Jurkat, Clone E6-1 (cell line): ENCODE measurements at places on chromosomes 1 and 21.

DNA sequence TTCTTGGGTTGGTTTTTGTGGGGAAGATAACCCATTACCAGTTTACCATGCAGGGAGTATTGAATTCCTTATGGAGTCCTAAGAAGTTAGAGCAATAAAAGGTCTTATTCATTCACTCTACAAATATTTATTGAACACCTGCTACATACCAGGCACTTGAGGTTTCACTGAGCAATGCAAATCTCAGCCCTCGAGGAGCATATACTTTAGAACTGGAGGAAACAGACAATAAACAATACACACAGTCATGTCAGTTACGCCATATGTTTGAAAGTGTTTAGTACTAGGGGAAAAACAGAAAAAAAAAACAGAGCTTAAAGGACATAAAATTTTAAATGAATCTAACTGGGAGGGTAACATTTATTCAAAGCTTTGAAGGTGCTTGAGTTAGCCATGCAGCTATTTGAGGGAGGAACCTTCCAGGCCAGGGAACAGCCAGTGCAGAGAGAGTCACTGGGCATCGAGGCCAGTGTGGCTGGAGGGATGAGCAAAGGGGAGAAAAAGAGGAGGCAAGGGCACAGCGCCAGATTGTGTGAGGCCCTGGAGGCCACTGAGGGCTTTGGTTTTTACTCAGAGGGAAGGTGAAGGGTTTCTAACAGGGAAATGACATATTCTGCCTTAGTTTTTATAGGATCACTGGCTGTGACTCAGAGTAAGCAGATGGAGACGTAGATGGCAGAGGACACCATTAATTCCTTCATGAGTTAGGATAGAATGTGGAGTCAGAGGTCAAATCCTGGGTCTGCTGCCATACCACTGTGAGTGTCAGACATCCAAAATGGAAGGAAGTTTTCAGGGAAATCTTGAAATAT, 32.7 kb downstream of the C1orf21 start:
- no peak for DNase-seq

- DNase-seq = no peak
These were observed 19.9 kb downstream of the DHCR24 start for GRCh38 chr1:54866801-54867716.

- no peak for DNase-seq
These were observed 2.4 kb downstream of the CHTOP start for GRCh38 chr1:153636312-153636711.

- peak; percentile 84 for DNase-seq
These were observed 86.9 kb downstream of the UCK2 start for GRCh38 chr1:165914136-165914798.

GRCh38 chr1:15851210-15852035, 3.9 kb downstream of the SPEN start:
- no peak for DNase-seq

- no peak for DNase-seq
These were observed 9.8 kb downstream of the TNFRSF9 start for GRCh38 chr1:7930645-7931445.
